ENCODE measurements at places on chromosomes 16 and 17.
A peak's percentile ranks its signal among the peaks of the same experiment; 100 is the strongest.

GRCh38 chr17:39617446-39618245 lies 9.1 kb upstream of the PPP1R1B start:
- peak; percentile 24 for DNase-seq

- no peak for DNase-seq
Measured at GRCh38 chr17:63540590-63540989, 9.7 kb upstream of the DCAF7 start.

- no peak for DNase-seq
Measured at GRCh38 chr16:81646561-81646960, 132.5 kb upstream of the PLCG2 start.

DNA sequence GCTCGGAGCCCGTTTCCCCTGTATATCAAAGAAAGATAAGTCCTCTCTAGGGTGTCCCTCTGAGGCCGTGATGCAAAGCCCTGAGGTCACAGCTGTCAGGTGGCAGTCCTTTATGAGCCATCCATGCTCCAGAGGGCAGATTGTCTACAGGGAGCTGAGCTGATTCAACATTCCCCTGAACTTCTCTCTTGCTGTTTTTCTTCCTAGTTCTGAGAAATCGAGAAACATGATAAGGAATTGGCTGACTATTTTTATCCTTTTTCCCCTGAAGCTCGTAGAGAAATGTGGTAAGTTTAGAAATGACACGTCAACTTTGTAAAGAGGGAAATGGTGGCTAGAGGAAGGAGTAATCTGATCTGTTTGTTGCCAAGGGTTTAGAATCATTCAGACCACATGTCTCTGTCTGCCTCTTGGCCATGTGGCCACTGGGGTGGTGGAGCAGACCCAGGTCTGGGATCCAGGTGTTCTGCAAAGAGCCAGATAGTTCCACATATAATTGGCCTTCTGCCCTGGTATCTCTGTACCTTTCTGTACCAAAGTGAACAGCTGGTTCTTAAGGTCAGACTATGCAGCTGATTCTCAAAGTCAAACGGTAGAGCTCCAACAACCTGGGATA lies 3.5 kb downstream of the CTNS start:
- DNase-seq: no peak

- DNase-seq: no peak
Measured at GRCh38 chr16:1197237-1197866, 27.7 kb downstream of the TPSG1 start.

DNA sequence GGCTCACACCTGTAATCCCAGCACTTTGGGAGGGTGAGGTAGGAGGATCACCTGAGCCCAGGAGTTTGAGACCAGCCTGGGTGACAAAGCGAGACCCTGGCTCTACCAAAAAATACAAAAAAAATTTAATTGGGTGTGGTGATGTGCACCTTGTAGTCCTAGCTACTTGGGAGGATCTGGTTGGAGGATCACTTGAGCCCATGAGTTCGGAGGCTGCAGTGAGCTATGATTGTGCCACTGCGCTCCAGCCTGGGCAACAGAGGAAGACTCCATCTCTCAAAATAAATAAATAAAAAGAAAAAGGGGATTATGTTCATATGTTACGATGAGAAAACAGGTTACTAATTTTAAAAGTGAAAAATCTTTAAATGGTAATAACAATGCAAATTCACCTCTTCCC lies 996 bp downstream of the MLKL start:
- DNase-seq: no peak

- DNase-seq: no peak
Measured at GRCh38 chr16:49601576-49601975, 228.0 kb downstream of the C16orf78 start.

Data from NK-92 treated with Interleukin-12 subunit alpha and Interleukin-12 subunit beta, amount 100 ng/mL, for 24 hours (cell line).